ENCODE measurements at places on chromosomes 7 and 10.

DNA sequence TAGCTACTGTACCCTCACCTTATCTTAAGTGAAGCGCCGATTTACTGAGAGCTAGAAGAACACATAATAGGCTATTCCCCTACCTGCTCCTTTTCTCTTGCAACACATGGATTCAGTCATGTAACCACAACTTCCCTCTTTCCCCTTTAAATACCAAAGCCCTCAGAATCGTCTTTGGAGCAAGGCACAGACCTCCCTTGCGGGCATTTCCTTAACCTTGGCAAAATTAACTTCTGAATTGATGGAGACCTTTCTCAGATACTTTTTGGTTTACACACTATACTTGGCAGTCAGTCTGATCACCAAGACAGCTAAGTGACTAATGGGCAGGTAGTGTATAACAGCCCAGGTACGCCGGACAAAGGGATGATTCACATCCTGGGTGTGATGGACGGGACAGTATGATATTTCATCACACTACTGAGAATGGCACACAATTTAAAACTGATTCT, 72.7 kb upstream of the SEC61G start:
- DNase-seq: no peak

DNA sequence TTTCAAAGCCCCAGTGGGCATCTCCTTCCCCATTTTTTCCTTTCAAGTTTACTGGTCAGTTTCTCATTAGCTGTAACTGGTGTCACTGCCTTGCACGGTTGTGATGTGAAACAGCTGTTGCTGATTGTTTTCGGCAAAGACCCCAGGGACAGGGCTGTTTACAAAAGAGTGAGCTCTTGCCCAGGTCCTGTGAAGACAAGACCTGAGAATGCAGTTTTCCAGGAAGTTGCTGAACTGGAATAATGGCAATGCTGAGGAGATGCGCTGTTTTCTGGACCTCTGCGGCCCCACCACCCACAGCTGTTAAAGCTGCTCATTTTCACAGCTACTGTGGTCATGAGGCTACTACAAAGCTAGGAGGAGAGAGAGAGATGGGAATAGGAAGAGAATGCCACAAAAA, 116.6 kb upstream of the RSU1 start:
- DNase-seq: no peak

DNA sequence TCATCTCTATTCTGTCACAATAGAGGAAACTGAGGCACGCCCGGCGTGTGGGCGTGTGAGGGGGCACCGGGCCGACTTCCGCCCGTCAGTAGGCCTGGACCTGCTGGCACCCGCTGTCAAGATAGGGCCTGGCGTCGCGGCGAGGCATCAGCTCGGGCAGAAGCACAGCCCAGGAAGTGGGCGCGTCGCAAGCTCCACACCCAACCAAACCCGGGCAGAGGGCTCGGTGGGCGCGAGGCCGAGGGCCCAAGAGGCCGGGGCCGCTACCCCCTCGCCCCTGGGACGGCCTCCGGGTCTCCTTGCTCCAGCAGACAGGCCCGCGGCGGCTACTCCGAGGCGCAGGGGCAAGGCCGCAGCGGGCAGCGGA, 91.2 kb downstream of the SPAG6 start:
- no peak for DNase-seq

DNA sequence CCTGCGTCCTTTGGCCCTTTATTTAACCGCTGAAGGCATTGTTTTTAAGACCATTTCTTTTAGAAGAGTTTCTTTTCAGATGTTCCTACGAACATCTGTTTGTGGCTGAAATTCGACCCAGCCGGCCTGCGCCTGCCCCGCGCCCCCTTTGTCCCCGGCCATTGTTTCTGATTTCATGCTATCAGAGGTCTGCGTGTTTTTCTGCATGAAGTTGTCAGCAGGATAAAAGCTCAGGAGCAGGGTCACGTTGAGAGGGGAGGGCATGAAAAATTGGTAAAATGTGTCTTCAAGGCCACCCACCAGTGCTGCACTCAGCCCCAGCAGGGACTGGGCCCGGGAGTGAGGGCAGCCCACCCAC, 43.1 kb downstream of the NKX6-2 start:
- no peak for DNase-seq

GRCh38 chr10:78224602-78225001, 190.9 kb downstream of the RPS24 start:
- DNase-seq: no peak

GRCh38 chr10:70890917-70891431, 2.6 kb upstream of the PCBD1 start:
- no peak for DNase-seq

- DNase-seq: no peak
Observed at GRCh38 chr7:106070201-106070551, 41.9 kb downstream of the SYPL1 start.

DNA sequence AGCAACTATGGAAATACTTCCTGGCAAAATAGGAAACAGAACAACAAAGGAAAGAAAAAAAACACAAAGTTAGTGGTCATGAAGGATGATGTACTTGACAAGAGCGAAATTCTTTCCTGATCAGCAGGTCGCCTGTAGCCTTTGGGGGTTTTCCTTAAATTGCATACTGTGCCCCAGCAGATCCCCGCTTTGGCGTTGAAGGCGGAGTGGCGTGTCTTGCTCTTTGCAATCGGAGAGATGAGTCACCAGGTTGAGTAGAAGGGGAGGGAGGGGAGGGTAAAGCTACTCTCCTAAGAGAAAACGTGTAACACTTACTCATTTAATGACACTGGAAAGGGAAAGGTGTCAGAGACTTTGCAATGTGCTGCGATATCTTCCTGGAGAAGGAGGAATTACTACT, 587.2 kb downstream of the SORCS1 start:
- peak; percentile 48 for DNase-seq

- DNase-seq: no peak
Observed at GRCh38 chr10:31031205-31031557, 484 bp downstream of the ZNF438 start.

DNA sequence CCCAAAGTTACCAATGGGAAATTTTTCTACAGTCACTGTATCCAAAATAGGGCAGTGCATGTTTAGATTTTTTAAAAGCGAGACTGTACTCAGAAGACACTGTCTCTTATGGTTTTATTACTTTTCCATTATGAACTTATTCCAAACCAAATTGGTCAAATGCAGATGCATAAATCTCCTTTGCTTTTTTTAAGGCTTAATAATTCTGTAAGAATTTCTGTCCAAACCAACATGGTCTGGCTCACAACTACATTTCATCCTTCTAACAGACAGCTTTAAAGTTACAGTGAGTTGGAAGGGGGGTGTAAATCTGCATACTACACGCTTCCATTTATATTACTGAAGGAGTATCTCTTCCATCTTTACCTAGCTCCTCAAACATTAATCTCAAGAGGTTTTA, 199.2 kb downstream of the SLC25A13 start:
- no peak for DNase-seq

DNA sequence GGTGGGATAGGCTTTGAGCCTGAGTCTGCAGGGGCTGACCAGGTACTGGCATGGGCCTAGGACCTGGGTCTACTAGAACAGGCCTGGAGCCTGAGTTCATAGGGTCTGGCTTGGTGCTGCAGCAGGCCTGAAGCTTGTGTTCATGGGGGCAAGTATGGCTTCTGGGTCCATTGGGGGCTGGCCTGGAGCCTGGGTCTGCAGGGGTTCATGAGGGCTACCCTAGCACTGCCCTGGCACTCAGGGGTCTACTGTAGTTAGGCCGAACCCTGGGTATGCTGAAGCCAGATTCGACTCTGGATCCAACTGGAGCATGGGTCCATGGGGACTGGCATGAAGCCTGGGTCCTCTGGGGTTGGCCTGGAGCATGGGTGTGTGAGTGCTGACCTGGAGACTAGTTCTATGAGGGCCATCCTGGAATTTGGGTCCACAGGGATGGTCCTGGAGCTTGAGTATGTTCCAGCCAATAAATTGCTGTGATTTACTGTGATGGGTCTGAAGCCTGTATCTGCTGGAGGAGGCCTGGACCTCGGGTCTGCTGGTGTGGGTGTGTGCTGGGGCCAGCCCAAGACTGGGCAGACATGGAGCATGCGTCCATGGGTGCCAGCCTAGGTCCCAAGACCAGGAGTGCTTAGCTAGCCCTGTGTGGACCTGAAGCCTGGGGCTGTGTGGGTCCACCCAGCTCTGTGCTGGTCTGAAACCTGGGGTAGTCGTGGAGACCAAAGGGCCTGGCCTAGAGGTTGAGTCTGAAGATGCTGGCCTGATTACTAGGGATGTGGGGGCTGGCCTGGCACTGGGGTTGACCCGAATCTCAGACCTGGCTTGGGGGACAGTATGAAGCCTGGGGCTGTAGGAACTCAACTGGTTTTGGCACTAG, 235.5 kb downstream of the NXPH1 start:
- no peak for DNase-seq

- DNase-seq: no peak
Observed at GRCh38 chr7:138564365-138564764, 104.3 kb downstream of the TRIM24 start.
